ENCODE measurements at places on chromosomes 7 and 10.

DNA sequence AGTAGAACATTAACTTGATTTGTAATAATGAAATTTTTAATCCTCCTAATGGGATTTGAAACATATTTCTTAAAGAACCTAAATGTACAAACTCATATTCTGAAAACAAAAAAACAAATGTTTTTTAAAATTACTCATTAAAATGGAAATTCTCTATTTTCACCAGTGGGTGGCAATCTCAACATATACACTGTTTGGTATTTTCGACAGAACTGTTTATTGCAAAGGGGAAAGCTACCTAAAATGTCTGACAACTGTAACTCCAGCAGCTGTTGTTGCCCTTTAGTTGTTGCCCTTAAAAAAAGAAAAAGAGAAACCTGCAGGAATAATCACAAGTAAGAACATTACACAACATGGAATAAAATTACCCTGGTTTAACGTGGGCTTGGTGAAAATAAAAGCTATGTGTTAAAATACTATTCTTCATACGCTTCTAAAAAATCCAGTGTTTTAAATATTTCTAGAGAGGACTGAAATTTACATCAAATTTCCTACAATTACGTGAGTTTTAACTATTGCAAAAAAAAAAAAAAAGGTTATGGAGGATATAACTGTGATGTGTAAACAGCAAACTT lies 54.5 kb downstream of the COL1A2 start:
- DNase-seq: no peak

DNA sequence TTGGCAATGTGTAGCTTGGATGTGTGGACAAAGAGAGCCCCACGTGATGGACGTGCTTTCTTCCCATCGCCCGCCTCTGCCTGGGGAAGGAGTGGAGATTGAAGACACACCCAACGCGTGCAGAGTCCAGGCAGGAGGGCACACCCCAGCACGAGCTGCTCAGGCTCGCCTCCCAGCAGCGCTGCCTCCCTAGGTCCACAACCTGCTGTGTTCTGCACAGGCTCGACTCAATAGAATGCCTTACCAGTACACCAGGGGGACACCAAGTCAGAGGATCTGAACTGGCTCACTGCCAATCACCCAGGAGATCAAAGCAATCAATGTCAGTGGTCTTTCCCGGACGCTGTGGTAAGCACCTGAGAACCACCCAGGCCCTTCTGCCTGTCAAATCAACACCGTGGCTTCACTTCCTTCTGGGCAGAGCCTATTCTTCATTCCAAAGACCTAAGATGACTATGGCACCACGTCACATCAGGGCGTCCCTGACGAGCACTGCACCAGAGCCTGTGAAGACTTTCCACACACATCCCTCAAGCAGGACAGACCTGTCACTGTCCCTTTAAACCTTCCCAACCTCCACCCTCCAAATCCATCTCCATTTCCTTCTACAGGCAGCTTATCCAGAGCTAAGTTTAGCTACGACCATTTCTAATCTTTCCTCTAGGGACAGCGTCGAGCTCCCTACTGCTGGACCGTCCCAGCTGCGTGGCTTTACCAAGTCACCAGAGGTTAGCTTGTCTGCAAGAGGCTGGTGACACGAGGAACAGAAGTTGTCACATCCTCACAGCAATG lies 72.3 kb downstream of the AMZ1 start:
- peak; percentile 75 for DNase-seq

DNA sequence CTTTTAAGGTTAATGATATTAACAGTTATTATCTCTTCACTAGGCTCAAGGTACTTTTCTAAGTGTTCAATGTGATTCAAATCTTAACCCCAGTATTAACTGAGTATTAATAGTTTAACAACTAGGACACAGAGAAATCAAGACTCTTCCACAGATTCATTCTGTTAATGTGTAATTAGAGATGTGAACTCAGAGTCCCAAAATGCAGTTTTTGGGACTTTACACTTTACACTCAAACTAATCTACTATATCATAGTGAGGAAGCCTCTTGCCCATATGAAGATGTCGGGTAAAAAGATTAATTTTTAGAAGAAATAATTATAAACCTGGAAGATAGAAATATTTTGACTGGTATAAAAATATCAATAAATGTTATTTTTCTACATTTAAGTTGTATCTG lies 644.5 kb upstream of the LRRTM3 start:
- no peak for DNase-seq

GRCh38 chr7:32588657-32589056 lies 93.4 kb downstream of the AVL9 start:
- DNase-seq: no peak

- peak; percentile 55 for DNase-seq
These were observed 61.0 kb upstream of the NFE2L3 start for GRCh38 chr7:26090927-26091519.

DNA sequence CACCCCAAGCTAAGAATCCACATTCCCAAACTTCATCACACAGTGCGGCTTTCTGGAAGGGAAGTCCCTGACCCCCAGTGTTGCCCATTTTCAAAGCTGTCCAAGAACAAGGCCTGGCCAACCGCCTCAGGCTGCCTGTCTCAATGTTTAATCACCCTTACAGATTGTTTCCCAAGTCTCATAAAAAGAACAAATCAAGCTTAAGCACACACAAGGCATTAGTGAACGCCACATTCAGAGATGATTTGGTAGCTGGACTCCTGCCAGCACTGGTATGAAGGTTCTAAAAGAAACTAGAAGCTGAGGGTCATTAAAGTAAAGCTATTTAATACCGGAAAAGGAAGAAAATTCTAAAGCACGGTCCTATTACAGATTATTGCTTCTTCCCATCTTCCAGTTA lies 35.6 kb downstream of the C10orf90 start:
- no peak for DNase-seq

DNA sequence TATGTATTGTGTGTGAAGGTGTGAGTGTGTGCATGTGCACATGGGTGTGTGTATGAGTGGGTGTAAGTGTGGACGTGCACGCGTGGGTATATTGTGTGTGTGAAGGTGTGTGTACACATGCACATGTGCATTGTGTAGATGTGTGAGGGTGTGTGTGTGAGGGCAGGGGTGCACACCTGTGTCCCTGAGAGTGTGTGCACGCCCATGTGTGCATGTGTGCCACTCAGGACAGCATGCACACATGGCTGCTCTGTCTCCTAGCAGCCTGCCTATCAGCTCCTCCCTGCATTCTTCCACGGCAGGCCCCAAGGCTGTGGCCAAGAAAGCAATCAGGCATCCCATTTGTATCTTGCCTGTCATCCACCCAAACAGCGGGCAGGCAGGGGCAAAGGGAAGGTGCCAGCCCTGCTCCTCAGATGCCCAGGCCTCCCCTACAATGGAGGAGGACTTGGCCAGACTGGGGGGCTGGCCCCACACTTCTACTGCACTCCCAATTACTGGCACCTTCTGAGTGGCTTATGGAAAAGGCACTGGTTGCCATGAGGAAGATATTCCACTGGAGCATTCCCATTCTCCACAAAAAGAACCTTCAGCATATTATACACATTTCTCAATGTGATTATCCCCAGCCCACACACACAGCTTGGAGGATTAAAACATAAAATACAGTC lies 380.4 kb upstream of the ZMIZ1 start:
- no peak for DNase-seq

DNA sequence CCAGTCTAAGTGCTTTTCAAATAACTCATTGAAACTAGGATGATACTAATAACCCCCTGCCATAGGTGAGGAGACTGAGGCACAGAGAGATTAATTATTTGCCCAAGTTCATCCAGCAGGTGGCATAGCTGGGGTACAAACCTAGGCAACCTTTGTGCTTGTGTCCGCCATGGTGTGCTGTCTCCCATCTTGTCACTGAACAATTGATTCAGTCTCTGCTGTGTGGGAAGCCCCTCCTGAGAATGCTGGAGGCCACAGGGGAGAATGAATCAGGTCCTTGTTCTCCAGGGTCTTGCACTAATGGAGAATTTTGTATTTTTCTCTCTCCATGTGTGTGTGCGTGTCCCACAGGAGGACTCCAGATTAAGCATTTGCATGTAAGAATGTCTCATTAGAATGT lies 15.8 kb upstream of the TMEM236 start:
- DNase-seq: no peak

GRCh38 chr7:73478549-73478948 lies 43.5 kb downstream of the BAZ1B start:
- DNase-seq: no peak

DNA sequence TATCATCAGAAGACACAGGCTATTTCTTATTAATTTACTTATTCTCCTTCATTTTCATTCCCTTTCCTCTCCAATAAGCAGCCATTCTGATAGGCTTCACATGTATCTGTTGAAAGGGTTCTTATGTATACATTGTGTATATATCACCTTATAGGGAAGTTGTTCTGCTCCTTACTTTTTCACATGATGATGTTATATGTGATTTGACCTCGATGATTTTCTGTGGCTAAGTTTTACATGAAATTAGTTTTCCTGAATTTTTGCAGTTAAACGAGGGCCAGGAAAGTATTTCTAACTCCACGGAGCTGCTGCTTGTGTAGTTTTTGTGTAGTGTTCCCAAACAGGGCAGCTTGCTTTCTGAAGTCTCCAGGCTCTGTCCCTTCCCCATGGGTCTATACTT lies 84.5 kb downstream of the SH2D4B start:
- DNase-seq: no peak

DNA sequence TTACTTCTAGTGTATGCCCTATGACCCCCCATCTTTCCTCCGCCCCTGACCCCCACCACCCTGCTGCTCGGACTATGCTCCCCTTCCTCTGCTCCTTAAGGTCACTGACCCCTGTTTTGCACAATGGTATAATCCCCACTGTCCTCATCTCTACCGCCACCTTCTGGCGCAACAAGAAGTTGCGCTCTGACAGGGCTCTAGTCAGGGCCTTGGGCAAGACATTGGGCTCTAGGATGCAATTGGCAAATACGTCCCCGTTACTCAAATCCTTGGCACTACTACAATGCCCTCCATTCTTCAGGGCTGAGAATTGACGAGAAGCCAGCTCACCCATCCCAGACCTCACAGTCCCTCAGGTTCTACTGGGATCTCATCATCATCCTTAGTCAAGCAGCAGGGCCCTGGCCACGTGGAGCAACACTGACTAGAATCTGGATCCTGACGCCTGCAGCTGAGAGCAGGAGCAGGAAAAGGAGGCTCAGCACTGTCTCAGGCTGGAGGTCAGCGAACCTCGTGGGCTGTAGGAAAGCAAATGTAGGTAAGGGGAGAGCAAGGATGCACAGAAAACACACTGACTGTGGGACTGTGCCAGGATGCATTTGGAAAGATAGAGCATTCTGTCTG lies 10.6 kb downstream of the LRIT2 start:
- DNase-seq: peak; percentile 37

GRCh38 chr7:17030559-17030958 lies 148.8 kb upstream of the AGR3 start:
- no peak for DNase-seq

DNA sequence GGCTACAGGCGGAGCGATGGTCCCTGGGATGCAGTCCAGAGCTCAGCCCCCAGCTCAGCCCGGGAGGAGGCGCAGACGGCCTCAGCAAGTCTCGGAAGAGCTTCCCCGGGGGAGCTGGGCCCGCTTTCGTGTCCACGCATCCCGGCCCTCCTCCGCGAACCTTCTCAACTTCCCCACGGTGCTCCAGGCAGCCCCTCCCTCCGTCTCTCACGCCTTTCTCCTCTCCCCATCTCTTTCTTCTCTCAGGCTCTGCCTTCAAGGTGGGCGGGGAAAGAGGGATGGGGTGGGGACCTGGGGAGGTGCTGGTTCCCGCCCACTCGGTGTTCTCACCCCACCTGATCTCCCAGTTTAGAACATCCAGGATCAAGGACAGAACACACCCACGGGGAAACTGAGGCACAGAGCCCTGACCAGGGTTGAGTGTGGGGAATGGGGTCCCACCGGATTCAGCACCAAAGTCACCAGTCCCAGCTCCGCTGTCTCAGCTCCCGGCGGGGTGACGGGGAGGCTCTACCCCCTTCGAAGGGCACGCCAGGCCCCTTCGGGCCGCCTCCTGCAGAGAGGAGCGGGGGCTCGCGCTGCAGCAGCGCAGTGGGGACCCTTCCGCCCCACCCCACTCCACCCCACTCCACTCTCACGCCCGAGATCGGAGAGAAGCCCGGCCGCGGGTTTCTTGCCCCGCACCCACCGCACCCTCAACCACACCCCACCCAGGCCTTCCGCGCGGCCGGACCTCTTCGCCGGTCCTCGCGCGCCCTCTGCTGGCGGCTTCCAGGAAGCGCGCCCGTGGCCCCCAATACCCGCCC lies 18.2 kb downstream of the POLL start:
- DNase-seq: peak; percentile 93

GRCh38 chr7:50292763-50293162 lies 11.8 kb upstream of the IKZF1 start:
- DNase-seq: no peak

- DNase-seq: no peak
These were observed 74.4 kb upstream of the RSU1 start for GRCh38 chr10:16891375-16892313.

GRCh38 chr7:45459476-45459875 lies 114.7 kb upstream of the ADCY1 start:
- no peak for DNase-seq

DNA sequence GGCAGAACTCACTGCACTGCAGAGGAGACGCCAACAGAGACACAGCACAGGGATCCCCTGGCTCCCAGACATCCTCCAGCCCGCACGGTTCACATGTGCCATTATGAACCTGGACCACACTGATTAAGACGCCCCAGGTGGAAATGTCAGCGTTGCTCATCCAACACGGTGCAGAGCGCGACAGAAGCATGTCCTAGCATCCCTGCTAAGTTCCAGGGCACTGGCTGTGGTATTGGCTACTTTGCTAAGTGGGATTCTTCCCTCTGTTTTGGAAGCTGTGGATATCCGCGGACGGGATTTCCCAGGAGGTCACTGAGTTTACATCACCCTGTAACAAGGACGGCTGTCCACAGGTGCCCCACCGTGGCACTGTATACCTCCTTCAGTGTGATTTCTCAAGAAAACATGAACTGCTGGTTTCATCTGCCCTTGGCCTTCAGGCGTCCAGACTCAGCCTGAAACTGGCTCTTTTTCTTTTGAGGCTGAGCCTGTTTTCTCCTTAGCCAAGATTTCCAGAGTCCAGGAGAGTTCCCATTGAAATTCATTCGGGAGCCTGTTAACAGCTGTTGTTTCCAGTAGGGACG lies 324.0 kb downstream of the WDR37 start:
- DNase-seq: no peak

DNA sequence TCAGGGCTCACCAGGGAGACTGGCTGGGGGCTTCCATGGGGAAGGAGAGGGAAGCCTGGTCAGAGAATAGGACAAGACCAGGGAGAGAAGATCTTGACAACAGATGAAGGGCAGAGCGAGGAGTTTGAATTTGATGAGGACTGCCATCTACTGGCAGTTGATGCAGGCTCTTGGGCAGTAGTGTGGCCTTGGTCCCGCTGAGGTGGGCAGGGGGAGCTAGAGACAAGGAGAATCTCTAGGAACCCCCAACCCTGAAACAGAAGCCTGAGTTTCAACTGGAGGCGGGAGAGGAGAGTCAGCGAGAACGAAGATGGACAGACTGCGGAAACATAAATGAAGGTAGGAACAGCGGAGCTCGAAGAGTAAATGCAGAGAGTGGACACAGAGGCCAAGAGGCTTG lies 81.0 kb downstream of the PPP1R3C start:
- peak; percentile 42 for DNase-seq

- DNase-seq: no peak
These were observed 88.0 kb downstream of the MDFIC start for GRCh38 chr7:115009736-115010440.

GRCh38 chr10:120328647-120329046 lies 128.4 kb upstream of the PLPP4 start:
- no peak for DNase-seq

GRCh38 chr10:6191569-6191968 lies 11.2 kb upstream of the PFKFB3 start:
- no peak for DNase-seq
